Lower leg skin (tissue), 4 donors: ENCODE measurements at places on chromosomes 12 and 14. TPM values are rescaled to one million over a fixed set of nuclear protein-coding genes. Genes with fewer than 3 reads are reported as not detected.
A peak's percentile ranks its signal among the peaks of the same experiment; 100 is the strongest.

Gene ZC2HC1C
- 8.7 TPM for total RNA-seq

- DNase-seq, result peak; percentile 75
Measured at GRCh38 chr14:100736269-100737180, 9.8 kb downstream of the DLK1 start.

GRCh38 chr14:63203618-63204406 lies 431 bp upstream of the RHOJ start:
- DNase-seq, result peak; percentile 79

DNA sequence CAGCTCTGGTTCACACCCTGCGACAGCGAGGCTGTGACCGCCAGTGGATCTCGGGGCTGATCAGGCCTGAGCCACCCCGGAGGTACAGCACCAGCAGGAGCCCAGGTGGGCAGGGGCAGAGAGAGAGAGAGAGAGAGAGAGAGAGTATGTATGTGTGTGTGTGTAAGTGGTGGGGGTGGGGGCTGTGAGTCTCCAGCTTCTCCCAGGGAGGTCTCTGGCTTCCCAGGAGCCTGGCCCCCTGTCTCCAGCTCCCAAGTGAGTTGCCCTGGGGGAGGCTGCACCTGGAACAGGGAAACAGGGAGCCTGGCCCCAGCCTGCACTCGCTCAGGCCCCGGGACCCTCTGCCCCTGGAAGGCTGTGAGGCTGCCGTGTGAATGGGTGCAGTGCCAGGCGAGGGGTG lies 2.0 kb downstream of the C14orf180 start:
- DNase-seq, result no peak

Gene MGST1
- 47.9 TPM for total RNA-seq
